Hematopoietic multipotent progenitor cell treated with erythropoietin and hydrocortisone succinate and interleukin-3 and kit ligand, for 15 days (in vitro differentiated cells): ENCODE measurements at places on chromosomes 4 and X.

- DNase-seq, result no peak
Observed at GRCh38 chrX:123357941-123358340, 173.9 kb downstream of the GRIA3 start.

- DNase-seq, result no peak
Observed at GRCh38 chr4:113823291-113823659, 61.7 kb upstream of the CAMK2D start.

DNA sequence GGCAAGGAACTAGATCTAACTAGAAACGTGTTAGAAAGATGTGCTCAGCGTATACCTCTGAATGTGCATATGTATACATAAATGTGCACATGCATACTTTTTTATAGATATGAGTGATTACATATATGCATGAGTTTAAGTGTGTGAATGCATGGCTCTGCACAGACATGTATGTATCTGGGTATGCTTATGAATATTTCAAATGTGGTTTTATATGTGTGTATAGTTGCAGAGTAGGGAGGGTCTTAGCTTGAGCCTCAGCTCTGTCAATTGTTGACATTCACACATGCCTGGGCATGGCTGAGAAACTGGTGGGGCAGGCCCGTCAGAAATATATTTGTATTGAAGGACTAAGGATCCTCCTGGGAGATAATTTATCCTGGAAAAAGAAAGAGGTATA is 31.1 kb downstream of the RAP2C start:
- no peak for DNase-seq

GRCh38 chrX:124250835-124251437 is 81.5 kb upstream of the TEX13D start:
- DNase-seq, result no peak

GRCh38 chr4:182904211-182904761 is 12.9 kb downstream of the DCTD start:
- DNase-seq, result no peak

- DNase-seq, result no peak
Observed at GRCh38 chr4:140019619-140020347, 134.2 kb downstream of the MAML3 start.

- DNase-seq, result no peak
Observed at GRCh38 chr4:100981447-100982204, 365.7 kb downstream of the PPP3CA start.

- no peak for DNase-seq
Observed at GRCh38 chr4:186137196-186137794, 32.8 kb downstream of the FAM149A start.
